ENCODE measurements at places on chromosomes 2 and 18.

DNA sequence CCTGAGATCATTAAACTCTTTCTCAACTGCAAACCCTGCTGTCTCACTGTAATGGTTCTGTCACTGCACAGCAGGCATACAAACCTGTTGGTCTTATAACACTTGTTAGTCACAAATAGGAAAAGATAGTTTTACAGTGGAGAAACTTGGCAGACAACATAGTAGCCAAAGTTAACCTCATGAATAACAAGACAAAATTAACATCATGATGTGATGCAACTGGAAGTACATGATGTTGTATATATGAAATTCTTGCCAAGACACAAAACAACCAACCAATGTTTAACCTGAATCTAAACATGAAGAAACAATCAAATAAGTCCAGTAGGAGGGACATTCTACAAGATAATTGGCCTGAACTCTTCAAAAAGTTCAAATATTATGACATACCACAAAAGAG, 189.3 kb downstream of the RNF152 start:
- no peak for DNase-seq

GRCh38 chr18:58373481-58373880, 255.4 kb downstream of the ALPK2 start:
- no peak for DNase-seq

GRCh38 chr2:232278534-232278933, 100.0 kb upstream of the ALPP start:
- no peak for DNase-seq

DNA sequence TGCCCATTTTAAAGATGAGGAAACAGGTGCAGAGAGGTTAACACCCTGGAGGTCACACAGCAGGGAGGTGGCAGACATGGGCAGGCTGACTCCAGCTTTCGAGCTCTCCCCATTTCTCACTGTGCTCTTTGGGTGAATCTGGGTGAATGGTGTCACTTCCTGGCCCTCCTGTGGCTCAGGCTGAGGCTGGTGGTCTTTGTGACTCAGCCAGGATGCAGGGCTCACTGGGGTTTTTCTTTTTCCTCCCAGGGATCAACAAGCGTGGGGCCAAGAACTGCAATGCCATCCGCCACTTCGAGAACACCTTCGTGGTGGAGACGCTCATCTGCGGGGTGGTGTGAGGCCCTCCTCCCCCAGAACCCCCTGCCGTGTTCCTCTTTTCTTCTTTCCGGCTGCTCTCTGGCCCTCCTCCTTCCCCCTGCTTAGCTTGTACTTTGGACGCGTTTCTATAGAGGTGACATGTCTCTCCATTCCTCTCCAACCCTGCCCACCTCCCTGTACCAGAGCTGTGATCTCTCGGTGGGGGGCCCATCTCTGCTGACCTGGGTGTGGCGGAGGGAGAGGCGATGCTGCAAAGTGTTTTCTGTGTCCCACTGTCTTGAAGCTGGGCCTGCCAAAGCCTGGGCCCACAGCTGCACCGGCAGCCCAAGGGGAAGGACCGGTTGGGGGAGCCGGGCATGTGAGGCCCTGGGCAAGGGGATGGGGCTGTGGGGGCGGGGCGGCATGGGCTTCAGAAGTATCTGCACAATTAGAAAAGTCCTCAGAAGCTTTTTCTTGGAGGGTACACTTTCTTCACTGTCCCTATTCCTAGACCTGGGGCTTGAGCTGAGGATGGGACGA, 13.2 kb downstream of the ITM2C start:
- DNase-seq = peak; percentile 78

DNA sequence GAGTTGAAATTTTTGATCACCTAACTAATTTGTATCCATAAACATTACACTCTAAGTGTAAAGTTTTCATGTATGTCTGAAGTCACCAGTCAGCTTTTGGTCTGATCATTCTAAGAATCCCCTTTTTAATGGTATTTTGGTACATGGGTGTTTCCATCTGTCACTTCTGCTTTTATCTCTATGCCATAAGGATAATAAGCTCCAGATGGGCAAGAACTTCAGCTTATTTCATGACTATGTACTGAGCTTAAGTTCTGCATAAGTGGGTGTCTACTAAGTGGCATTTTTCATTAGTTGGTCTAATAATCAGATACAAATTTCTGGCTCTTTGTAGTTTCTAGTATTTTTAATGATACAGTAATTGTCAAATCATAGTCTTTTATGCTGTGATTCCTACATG, 20.4 kb downstream of the UBXN4 start:
- DNase-seq = no peak

DNA sequence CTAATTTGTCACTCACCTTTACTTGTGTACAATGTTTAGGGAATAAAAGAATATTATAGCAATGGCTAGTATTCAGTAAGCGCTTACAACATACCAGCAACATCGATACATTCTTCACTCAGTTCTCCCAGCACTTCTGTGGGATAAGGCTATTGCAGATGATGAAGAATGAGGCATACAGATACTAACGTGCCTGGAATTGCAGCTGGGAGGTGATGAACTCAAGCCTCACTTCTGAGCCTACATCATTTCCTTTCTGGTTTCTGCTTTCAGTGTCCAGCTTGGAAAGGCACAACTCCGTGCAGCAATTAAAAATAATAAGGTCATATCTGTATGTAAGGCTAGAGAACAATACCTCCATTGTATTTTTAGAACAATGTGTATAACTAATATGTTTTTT, 95.4 kb upstream of the AQP4 start:
- DNase-seq = no peak

DNA sequence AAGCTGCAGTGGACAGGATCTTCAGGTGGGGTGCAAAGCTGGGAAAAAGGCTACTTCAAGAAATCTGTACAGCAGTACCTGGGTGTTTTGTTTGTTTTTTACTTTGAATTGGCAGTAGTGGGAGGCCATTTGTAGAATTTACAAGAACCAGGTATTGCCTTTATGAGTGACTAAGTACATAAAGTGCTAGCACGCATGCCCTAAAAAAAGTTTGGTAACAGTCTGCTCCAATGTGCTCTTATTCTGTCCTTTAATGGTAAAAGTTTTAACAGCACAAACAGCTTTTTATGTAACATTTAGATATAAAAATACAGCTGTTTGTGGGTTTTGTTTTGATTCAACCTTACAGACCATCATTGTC, 17.2 kb downstream of the REV1 start:
- DNase-seq = no peak

DNA sequence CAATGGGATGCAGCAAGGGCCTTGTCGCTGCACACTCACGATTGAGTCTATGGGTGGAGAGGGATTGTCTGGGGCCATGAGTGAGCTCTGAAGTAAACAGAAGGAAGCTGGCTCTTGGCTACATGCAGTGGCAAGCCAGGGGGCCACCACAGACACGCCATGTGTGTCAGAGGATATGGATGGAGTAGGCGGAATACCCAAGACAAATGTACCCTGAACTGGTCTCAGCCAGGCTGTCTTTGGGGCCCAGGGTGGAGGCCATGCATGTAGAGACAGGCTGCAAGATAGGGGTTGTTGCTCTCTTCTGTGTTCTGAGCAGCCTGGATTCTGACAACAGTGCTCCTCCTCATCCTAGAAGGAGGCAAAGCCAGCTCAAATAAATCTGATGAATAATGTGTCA, 24.0 kb upstream of the ITGA6 start:
- DNase-seq = no peak

GRCh38 chr2:71226096-71226964, 573 bp downstream of the PAIP2B start:
- peak; percentile 6 for DNase-seq
